HCT116 (cell line): ENCODE measurements at places on chromosomes 1 and 21. TPM values are rescaled to one million over a fixed set of nuclear protein-coding genes. Genes with fewer than 3 reads are reported as not detected.

DNA sequence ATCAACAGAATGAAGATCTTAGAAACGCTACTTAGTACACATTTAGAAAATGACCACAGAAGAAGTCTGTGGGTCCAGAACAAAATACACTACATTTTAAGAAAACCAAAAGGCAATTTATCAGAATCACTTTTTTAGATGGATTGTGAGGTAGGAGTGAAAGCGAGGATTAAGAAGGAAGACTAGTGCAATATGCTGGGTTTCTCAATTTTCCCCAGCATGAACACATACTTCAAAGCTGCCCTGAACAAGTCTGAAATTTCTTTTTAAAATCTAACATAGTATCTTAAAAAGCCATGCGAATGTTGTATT, 200.5 kb downstream of the SLC45A1 start:
- DNase-seq, result no peak
- H3K4me3 ChIP-seq, result no peak overlapping the region
- H3K36me3 ChIP-seq, result no peaks in the 10 kb centered on the region
- peaks cover 3% of the 10 kb centered on the region; the same call in 1 of the 2 replicates for H3K4me1 ChIP-seq
- no peak overlapping the region for H3K27ac ChIP-seq

GRCh38 chr1:6695868-6696267, 5.7 kb downstream of the DNAJC11 start:
- H3K27ac ChIP-seq, result no peak overlapping the region
- DNase-seq, result no peak
- no peaks in the 10 kb centered on the region for H3K27me3 ChIP-seq
- no peak overlapping the region for H3K4me3 ChIP-seq
- peaks cover 6% of the 10 kb centered on the region; the same call in 1 of the 2 replicates for H3K36me3 ChIP-seq

- no peaks in the 10 kb centered on the region; the same call in 1 of the 2 replicates for H3K36me3 ChIP-seq
- no peak overlapping the region for H3K27ac ChIP-seq
- H3K4me1 ChIP-seq, result 0 out of 2 replicates have a peak, but pooled peaks cover 5% of the 10 kb centered on the region
These were observed 74.2 kb upstream of the QSOX1 start for GRCh38 chr1:180080439-180080838.

GRCh38 chr1:153545067-153546055, at the start of gene S100A4:
Gene S100A4, minus strand, starts transcription at chr1:153545806. Its CDS starts 1,012 bp downstream, at chr1:153544794.
- no peaks in the 10 kb centered on the region for H3K36me3 ChIP-seq
- H3K4me3 ChIP-seq, result peak within 1 kb of the TSS; percentile 54
- peak; percentile 87 for DNase-seq

DNA sequence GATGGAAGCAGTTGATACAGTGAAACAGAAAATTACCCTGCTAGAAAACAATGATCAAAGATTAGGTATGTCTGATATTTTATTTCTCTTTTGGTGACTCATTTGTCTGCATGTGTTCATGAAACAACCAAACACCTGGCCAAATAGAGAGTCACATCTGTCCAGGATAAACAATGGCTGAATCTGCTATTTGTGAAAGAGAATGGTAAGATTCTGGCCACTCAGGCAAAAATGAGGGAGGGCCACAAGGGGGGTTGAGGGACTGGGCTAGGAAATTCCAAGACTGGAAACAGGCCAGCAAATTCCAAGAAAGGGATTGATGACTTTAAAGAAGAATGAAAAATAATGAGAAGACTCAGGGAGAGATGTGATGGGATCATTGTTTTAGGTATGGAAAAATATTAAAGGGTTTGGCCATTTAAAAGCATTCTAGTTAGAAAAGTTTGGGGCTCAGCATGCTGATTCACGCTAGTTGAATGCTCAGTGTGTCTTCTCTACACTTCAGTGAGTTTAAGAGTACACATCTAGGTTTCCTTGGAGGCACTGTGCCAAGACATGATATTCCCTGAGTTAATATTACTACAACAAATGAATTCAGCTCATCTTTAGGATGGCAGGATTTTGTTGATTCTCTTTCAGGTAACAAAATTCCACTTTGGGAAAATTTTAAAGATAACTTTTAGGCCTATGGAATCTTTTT, 44.9 kb downstream of the TRAF5 start:
- H3K4me1 ChIP-seq, result no peaks in the 10 kb centered on the region
- DNase-seq, result no peak
- H3K36me3 ChIP-seq, result no peaks in the 10 kb centered on the region
- H3K27ac ChIP-seq, result no peak overlapping the region
- no peaks in the 10 kb centered on the region for H3K27me3 ChIP-seq

GRCh38 chr1:76055987-76056386, 18.6 kb upstream of the ST6GALNAC3 start:
- no peaks in the 10 kb centered on the region for H3K36me3 ChIP-seq
- H3K4me3 ChIP-seq, result no peak overlapping the region
- no peak for DNase-seq
- H3K27me3 ChIP-seq, result no peaks in the 10 kb centered on the region
- H3K4me1 ChIP-seq, result no peaks in the 10 kb centered on the region
- no peak overlapping the region for H3K27ac ChIP-seq

- H3K27ac ChIP-seq, result no peak overlapping the region
- no peak for DNase-seq
- H3K4me1 ChIP-seq, result no peaks in the 10 kb centered on the region
- no peak overlapping the region for H3K4me3 ChIP-seq
These were observed 335.5 kb downstream of the BARHL2 start for GRCh38 chr1:90381598-90381997.

GRCh38 chr21:19256934-19257660, 853.5 kb upstream of the TMPRSS15 start:
- no peaks in the 10 kb centered on the region for H3K27me3 ChIP-seq
- no peaks in the 10 kb centered on the region for H3K4me1 ChIP-seq
- no peak overlapping the region for H3K4me3 ChIP-seq
- no peak overlapping the region for H3K27ac ChIP-seq

GRCh38 chr1:85065550-85065949, 17.2 kb upstream of the MCOLN3 start:
- H3K27me3 ChIP-seq, result no peaks in the 10 kb centered on the region
- H3K27ac ChIP-seq, result no peak overlapping the region

GRCh38 chr1:86750076-86750475, 45.7 kb downstream of the SH3GLB1 start:
- no peaks in the 10 kb centered on the region for H3K36me3 ChIP-seq
- H3K4me1 ChIP-seq, result no peaks in the 10 kb centered on the region
- DNase-seq, result no peak
- H3K4me3 ChIP-seq, result no peak overlapping the region
- no peak overlapping the region for H3K27ac ChIP-seq
- no peaks in the 10 kb centered on the region for H3K27me3 ChIP-seq

DNA sequence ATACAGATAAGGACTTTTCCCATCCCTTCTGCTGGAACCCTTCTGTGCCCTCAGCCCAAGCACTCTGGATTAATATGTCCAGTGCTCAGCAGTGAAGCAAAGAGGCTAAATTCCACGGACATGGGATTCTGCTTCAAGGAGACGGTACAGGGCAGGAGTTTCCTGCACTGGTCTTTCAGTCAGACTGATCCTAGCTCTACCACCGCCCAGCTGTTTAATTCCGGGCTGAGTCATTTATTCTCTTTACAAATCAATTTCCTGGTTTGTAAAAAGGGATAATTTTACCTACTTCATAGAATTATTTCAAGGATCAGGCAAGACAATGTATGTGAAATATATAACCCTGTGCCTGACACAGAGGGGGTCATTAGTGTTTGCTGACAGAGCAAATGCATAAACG, 41.6 kb upstream of the NRDC start:
- H3K27me3 ChIP-seq, result no peaks in the 10 kb centered on the region
- no peak overlapping the region for H3K27ac ChIP-seq
- 0 out of 2 replicates have a peak, but pooled peaks cover 3% of the 10 kb centered on the region for H3K36me3 ChIP-seq
- DNase-seq, result no peak
- no peaks in the 10 kb centered on the region for H3K4me1 ChIP-seq
- no peak overlapping the region for H3K4me3 ChIP-seq

The IL19 gene
- total RNA-seq, result not detected

The CLEC20A gene
- not detected for total RNA-seq

The NR0B2 gene
- total RNA-seq, result not detected

The TXNIP gene
- total RNA-seq, result 2.5 TPM

The NHLH1 gene
- 0.12 TPM for total RNA-seq

The SELENBP1 gene
- 0.42 TPM for total RNA-seq
